ENCODE measurements at places on chromosomes 11 and 22. TPM values are rescaled to one million over a fixed set of nuclear protein-coding genes. Genes with fewer than 3 reads are reported as not detected.

GRCh38 chr11:70191495-70192140 lies 11.5 kb upstream of the FADD start:
- DNase-seq = peak; percentile 79

- DNase-seq = no peak
Observed at GRCh38 chr22:30573594-30574094, 821 bp downstream of the GAL3ST1 start.

SULT4A1 gene
- total RNA-seq = not detected

DNAJB7 gene
- total RNA-seq = not detected

GRCh38 chr22:44206696-44207095 lies 26.0 kb downstream of the PARVG start:
- DNase-seq = no peak

TTC36 gene
- total RNA-seq = 3.6 TPM

DNA sequence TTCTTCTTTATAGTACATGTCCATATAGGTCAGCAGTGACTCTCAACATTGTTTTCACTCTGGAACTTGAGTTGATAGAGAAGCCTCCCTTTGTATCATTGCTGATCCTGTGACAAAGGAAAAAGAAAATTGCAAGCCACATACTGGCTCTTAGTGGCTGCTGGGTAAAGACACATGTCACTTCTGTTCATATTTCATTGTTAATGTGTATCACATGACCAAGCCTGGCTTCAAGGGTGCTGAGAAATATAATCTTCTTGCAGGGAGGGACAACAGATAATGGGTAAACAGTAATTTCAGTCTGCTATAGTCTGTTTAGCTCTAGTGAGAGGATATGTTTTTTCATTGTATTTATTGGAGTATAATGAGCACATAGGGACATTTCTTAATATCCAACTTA lies 173.3 kb downstream of the PGR start:
- no peak for DNase-seq

GRCh38 chr11:26227301-26227746 lies 104.6 kb upstream of the ANO3 start:
- DNase-seq = no peak

- DNase-seq = no peak
Observed at GRCh38 chr11:33861941-33862589, 29.8 kb downstream of the LMO2 start.

DNA sequence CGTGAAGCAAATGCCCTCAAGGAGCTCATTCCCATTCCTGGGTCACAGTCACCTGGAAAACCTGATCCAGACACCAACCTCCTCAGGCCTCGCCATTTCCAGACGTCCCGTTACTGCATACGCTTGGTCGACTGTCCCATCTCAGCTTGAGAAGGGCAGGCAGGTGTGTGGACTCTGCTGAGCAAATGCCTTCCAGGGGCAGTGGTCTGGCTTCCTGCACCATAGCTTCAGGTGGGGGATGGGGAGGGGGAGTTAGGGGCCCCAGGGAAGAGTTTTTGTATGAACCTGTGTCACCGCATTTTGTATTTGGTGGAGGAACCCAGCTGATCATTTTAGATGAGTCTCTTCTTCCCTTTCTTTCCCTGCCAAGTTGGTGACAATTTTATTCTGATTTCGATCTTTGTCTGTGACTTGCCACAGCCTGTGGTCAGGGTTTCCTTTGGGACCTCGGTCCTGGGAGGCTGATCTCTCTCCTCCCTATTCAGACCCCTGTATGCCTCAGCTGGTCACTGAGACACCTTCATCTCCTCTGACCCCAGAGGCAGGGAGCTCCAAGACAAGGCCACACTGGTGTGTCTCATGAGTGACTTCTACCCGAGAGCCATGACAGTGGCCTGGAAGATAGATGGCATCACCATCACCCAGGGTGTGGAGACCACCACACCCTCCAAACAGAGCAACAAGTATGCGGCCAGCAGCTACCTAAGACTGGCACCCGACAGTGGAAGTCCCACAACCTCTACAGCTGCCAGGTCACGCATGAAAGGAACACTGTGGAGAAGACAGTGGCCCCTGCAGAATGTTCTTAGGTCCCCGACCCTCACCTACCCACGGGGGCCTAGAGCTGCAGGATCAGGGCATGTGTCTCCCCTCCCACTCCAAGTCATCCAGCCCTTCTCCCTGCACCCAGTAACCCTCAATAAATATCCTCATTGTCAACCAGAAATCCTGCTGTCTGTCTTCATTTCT lies 22.9 kb downstream of the IGLL5 start:
- no peak for DNase-seq

KDM4E gene
- not detected for total RNA-seq

KCNC1 gene
- total RNA-seq = not detected

- no peak for DNase-seq
Observed at GRCh38 chr11:22273781-22274180, 64.4 kb upstream of the SLC17A6 start.

CARNS1 gene
- total RNA-seq = 0.47 TPM

B3GAT1 gene
- 0.19 TPM for total RNA-seq

DNA sequence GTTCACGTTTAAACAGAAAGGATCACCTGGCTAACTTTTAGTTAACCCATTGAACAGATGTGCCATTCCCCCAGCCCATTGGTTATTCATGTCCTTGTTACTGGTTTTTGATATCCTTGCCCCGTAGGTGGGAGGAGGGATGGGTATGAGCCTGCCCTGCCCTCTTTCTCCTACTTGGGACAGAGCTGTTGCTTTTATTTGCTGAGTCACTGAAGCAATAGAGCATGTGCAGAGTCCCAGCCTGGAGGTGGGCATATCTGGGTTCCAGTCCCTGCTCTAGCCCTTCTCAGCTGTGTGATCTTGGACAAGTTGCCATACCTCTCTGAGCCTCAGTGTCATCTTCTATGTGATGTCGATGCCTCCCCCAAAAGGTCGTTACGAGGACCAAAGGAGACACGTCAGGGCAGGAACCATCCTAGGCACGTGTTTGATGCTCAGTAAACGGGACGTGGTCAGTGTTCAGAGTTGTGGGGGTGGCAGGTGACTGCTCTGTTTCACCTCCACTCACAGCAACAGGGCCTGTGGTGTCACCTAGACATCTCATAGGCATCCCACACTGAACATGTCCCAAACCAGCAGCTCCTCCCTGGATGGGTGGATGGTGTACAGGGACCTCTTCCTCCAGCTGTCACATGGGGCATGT lies 61.0 kb downstream of the BMAL1 start:
- no peak for DNase-seq
